CD4-positive, alpha-beta T cell (primary cell): ENCODE measurements at places on chromosomes 7 and 10.

DNA sequence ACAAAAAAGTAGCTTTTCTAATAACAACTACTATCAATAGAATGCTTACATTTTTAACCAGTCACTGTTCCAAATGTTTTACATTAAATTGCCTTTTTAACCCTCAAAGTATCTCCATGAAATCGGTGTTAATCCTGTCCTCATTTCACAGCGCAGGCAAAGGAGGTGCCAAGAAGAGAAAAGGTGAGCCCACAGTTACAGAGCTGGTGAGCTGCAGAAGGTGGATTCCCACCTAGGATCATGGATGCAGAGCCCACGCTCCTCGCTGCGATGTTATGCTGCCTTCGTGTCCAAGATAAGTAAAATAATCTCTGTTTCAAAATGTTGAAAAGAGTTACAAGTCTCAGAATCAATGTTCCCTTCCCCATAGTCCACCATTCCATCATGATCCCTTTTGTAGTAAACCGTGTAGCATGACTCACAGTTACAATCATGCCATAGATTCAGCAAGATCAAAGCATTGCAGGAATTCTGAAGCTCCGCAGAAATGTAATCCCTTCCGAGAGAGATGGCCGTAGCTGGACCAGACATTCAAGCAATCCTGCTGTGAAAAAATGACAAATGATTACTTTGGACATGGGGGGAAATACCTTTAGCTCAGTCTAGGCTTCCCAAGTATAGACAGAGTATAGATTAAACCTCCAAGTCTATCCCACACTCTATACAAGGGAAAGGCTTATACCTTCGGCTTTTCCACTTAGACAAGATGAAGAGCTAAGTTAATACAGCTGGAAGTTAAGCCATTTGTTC is 394.7 kb upstream of the AKR1E2 start:
- DNase-seq: no peak

DNA sequence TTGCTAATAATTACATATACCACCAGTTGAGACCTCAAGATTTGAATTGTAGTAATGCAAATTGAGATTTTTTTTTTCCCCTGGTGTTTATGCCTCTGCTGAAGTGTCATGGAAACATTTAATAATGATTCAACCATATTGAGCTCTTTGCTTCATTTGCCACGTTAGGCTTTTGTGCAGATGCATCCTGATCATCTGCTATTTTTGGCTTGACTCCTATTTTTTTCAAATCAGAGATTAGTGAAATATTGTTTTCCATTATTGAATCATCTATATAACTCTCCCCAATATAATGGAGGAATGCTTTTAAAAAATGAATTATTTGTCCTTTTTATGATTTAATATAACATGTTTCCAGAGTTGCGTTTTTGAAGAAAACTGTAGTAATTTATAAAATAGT is 115.1 kb downstream of the SRI start:
- DNase-seq: no peak

- DNase-seq: no peak
These were observed 24.9 kb downstream of the C10orf120 start for GRCh38 chr10:122674781-122675180.

- no peak for DNase-seq
These were observed 236.6 kb upstream of the MKLN1 start for GRCh38 chr7:131090886-131091692.

DNA sequence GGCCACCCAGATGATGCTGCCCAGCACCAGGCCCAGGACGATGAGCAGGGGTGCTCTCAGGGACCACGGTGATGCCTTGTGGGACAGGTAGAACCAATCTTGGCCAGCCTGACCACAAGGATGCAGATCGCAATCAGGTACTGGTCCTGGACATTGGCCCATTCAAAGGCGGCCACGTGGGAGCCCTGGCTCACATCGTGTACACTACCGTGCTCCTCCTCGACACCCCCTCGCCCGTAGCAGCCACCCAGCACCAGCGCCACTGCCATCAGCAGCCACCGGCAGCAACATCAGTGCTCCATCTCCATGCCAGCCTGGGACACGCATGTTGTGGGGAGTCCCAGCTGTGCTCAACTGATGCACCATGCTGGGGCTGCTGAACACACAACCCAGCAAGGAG is 39.0 kb downstream of the AGAP6 start:
- no peak for DNase-seq

DNA sequence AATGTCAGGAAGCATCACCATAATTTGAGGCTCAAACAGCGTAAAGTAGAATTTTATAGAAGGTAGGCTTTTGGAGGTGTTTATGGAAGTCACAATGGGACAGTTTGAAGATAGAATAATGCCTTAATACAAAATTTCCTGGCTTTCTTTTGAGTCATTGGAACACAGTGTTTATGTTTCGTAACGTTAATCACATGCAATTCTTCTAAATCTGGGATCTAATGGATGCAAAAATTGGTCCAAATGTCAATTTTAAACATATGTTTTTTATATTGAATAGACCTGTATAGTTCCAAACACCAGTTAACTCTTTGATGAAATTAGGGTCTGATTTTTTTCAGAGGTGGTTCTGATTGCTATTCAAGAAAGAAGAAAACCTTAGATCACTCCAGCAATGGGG is 86.5 kb upstream of the HPS1 start:
- no peak for DNase-seq

- no peak for DNase-seq
These were observed 31.5 kb upstream of the KMT2E start for GRCh38 chr7:104982308-104983075.

DNA sequence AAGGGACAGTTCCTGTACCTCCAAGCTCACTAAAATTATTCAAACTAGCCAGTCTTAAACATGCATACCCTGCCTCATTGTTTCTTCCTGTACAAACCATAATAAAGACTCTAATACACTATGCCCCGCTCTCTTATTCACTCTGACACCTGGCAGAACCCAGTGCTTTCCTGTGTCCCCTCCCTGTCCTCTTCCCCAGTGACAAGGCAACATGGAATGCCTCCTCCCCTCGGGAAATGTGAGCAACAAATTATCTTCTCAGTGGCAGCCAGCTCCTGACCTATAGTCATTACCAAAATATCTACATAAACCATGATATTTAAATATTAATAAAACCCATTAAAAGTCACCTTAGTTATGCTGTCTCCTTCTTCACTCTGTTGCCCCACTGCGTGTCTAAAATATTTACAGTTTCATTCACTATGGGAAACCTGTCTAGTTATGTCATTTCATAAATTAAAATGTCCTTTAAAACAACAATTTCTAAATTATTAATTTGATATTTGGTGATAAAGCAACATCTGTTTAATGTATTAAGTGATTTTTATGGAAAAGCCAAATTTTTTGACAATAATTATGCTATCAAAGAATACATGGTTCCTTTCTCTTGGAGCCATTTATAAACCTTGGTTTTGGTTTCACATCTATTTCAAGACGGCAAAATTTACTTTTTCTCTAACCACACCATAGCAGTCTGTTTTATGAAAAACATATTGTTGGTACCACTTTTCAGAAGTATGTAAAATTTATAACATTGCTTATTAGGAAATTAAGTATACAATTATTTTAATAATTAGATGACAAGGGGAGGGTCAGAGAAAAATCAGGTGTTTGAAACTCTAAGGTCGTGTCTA is 1355.2 kb downstream of the XPNPEP1 start:
- DNase-seq: no peak

DNA sequence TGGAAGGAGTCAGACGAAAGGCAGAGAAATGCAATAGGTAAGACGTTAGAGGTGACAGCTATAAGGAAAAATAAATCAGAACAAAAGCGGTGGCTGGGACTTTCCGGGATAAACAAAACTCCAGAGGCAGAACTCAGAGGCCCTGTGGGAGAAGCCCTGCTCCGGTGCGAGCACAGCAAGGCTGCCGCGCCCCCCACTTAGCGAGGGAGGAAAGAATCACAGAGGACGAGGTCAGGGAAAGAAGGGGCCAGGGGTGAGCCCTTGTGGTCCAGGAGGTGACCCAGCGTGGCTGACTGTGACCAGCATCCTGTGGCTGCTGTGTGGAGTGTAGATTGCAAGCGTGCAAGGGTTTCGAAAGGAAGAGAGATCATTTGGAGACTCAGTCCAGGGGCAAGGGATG is 591.8 kb upstream of the ADARB2 start:
- no peak for DNase-seq

- DNase-seq: no peak
These were observed 351.2 kb downstream of the DGKB start for GRCh38 chr7:14551310-14551709.

GRCh38 chr7:105827151-105827875 is 49.1 kb downstream of the ATXN7L1 start:
- no peak for DNase-seq

- DNase-seq: no peak
These were observed 39.6 kb upstream of the HSPB1 start for GRCh38 chr7:76262683-76263402.
